Stimulated activated CD8-positive, alpha-beta memory T cell treated with anti-CD3 and anti-CD28 coated beads, Interleukin-7, amount 100 ng/mL, for 1 hour (primary cell): ENCODE measurements at places on chromosomes 7 and 10.

- DNase-seq: no peak
Measured at GRCh38 chr10:3136763-3137611, 35.6 kb downstream of the PITRM1 start.

DNA sequence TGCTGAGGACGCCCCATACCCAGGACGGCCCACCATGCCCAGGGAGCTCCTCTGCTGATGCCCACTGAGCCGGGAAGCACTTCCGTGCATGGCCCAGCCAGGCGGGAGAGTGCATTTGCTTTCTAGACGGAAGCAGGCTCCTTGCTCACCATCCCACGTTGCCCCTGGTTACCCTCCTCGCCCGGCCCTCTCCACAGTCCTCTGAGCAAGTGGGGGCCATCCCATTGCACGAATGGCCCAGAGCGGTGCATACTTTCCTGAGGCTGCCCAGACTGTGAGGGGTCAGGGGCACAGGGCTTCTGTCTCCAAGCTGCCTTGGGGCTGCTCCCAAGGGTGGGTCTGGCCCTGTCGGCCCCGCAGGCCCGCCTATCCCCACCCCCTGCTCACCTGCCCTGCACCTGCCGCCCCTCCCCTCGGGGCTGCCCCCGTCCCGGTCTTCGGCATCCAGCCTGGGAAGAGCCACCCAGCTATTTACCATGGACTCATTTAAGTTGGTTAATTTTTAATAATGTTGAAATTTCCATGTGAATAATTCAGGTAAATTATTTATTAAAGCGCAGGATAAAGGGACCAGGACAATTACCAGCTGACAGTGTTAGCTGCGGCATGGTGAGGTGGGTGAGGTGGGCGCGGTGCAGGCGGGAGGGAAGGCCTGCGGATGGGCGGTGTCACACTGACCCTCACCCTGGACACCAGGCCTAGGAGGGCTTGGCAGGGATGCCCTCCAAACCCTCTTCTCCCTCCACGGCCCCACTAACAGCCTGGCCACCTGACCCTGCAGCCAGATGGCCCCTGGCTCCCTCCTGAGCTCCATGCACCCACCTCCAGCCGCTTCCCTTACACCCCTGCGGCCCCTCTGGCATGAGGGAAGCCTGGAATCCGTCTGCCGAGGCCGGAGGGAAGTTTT, 104.4 kb downstream of the MICALL2 start:
- DNase-seq: no peak

- DNase-seq: no peak
Measured at GRCh38 chr7:32937344-32938174, 19.7 kb upstream of the FKBP9 start.

GRCh38 chr7:33261585-33261984, 132.2 kb downstream of the BBS9 start:
- no peak for DNase-seq

- DNase-seq: no peak
Measured at GRCh38 chr7:114128880-114129279, 210.1 kb upstream of the PPP1R3A start.

DNA sequence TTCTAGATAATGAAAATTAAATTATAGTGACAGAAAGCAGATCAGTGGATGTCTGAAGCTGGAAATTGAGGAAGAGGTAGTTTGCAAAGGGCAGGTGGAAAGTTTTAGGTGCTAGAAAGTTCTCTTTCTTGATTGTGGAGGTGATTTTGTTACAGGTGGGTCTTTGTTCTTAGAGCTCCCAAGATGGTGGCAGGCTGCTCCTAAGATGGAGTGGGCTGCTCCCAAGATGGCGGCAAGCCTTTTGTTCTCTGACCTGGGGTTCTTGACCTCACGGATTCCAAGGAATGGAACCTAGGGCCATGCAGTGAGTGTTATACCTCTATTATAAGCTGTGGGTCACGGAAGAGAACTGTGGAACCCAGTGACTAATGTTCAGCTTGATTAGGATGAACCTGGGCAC, 32.5 kb downstream of the SUGCT start:
- DNase-seq: no peak
